Parietal lobe (tissue), 2 donors: ENCODE measurements at places on chromosomes 1 and 21. TPM values are rescaled to one million over a fixed set of nuclear protein-coding genes. Genes with fewer than 3 reads are reported as not detected.

The CTH gene
- 6.6 TPM for total RNA-seq

The REN gene
- not detected for total RNA-seq

The NTMT2 gene
- 0.63 TPM for total RNA-seq

The CD53 gene
- total RNA-seq = 7.2 TPM

The PRAMEF26 gene
- not detected for total RNA-seq

The NOTCH2NLA gene
- total RNA-seq = 34.7 TPM

The RAB42 gene
- 1.9 TPM for total RNA-seq

The ADAMTSL4 gene
- total RNA-seq = 0.31 TPM
